Activated CD4-positive, alpha-beta T cell treated with anti-CD3 and anti-CD28 coated beads for 36 hours (primary cell): ENCODE measurements at places on chromosomes 1 and 21.

DNA sequence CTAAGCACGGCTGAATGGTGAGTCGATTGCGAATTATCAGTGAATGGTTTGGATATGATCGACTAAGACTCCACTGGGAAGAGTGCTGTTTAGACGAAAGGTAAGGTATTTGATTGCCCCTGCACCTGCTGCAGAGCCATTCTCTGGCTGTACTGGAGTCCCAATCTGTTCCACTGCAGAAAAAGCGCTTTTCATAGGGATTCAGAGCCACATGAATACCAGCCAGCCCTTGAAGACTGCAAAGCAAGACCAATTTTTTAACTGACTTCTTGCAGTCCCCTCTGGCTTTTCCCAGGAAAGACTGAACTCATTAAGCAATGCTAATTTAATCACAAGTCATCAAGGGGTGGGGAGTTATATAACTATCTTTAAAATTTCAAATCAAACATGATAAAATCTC lies 1.3 kb downstream of the GREM2 start:
- no peak for DNase-seq

DNA sequence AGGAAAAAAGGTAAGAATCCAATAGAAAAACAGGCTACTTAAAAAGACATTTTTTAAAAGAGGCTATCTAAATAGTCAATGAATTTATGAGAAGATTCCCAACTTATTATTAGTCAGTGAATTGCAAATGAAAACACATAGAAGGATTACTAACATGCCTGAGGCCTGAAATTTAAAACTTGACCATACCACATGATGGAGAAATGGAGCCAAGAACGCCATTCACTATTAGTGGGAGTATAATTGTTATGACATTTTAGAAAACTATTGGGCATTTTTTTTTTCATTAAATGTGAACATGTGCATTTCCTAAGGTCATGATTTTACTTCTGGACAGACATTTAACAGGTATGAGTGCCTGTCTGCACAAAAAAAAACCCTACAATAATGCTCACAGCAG lies 24.8 kb upstream of the OR2B11 start:
- no peak for DNase-seq

GRCh38 chr1:38151399-38151798 lies 104.8 kb upstream of the POU3F1 start:
- DNase-seq = no peak

DNA sequence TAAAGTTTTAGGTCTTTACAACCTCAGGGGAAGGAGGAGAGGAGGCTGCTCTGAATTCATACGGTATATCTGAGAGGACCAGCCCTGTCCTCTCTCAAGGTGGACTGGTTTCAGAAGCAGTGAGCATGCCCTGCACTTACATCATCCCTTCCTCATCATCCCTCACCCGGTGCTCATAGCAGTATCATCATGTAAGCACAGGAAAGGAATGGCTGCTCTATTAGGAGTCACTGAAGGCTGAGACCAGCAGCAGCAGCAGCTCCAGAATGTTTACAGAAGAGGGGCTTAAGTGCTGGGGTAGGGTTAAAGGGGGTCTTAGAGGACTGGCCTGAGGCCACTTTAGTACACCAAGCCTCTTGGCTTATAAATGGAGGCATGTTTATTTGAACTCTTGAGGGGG lies 185.9 kb downstream of the AK5 start:
- DNase-seq = no peak

DNA sequence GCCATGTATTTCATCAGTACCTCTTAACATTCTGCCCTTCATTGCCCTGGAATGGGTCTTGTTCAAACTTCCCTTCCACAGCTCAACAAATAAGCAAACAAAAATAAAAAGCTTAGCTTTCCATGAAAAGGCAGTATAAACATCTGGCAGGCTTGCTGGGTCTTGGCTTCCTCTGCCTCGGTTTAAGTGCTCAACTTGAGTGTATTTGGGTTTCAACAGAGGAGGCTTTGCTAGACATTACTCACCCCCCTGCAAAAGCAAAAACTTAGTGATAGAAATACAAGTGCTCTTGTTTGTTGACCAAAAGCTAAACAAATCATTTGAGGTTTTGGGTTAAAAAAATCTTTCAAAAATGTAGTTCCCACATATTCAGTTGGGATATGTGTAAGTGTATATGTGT lies 518.5 kb downstream of the PLPP3 start:
- no peak for DNase-seq

DNA sequence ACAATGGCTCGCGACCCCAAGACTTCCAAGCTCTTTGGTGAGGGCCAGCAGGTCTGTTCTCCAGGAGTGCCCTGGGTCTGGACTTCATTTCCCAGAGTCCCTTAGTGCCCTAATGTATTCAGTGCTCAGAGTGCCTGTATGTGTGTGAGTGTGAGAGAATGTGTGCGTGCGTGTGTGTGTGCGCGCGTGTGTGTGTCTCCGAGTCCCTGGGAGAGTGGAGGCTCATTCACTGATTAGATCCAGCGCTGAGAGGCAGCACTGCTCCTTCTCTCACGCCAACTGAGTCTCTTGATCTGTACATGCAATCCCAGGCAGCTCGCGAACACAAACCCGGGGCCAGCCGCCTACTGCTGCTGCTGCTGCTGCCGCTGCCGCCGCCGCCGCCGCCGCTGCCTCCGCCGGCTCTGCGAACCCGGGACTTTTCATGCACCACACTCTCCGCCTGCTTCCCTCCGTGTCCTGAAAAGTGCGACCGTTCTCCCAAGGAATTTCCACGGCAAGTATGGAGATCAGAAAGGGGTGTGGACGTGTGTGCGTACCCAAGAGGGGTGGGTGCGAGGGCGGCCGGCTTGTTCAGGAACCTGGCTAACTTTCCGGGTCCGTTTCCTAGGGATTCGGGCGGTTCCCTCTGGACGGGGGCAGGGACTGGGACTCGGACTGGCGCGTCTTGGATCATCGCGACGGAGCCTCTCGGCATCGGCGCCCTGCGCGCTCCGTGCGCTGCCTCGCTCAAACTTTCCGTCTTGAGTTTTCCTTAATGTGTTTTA lies at the start of gene RNF220:
Gene RNF220, plus strand, starts transcription at position 225 of the 767 bp plus-strand sequence.
- DNase-seq = peak; percentile 69

- no peak for DNase-seq
Measured at GRCh38 chr21:20163167-20163566, 835.0 kb upstream of the NCAM2 start.

DNA sequence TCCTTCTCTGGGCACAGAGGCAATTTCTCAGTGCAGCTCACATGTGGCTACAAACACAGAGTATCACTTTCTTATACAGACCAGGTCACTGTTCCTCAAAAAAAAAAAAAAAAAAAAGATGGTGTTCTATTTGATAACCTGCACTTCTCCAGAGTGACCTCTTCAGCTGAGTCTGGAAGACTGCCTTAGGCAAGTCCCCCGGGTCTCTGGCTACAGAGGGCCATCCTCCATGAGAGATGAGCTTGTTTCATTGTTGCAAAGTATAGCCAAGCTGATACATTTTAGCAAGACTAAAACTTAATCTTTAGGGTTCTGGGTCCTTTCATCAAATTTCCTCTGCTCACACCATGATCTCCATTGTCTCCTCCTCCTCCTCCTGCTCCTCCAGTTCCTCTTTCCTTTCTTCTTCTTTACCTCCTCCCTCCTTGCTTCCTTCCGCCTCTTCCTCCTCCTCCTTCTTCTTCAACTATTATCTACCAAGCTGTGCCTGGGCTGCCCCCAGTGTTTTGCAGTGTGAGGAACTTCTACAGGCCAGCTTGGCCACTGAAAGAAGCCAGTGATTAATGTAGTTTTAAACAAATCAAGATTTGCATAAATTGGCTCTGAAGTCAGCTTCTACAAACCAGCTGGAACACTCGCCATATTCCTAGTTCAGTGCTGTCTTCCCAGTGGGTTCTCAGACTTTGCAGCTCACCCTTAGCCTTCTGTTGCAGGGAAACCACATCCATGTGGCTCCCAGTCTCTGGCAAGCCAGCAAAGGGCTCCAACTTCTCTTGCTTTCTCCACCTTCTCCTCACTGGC lies 139.4 kb downstream of the RUNX1 start:
- no peak for DNase-seq

DNA sequence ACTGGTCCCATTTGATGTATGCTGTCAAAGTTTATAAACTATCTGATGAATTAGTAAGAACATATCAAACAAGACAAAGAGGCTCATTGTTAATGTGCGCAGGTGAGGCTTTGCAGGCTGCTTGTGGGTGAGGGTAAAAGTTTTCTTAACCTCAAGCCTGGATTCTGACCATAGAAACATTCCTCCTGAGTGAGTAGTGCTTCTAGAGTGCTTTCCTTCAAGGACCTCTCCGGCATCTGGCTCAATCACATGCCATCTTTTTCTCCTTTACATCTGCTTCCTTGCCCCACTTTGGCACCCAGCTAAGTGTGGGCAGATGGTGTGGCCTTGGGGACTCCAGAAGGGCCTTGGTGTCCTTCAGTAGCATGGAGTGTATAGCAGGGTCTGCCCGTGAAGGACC lies 104.0 kb downstream of the ROR1 start:
- no peak for DNase-seq

DNA sequence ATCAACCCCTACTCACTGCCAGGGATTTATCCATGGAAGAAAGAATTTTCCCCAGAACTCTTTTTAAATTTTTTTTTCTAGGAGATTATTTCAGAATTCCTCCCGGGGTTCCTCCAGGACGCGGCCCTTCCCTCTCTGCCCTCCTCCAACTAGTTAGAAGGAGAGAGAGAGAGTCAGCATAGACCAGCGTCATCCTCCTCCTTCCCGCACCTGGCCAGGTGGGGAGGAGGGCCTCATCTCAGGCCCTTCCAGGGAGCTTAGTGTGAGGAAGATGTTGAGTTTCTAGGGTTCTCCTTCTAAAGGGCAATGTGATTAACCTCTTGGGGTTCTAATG lies 63.6 kb downstream of the CDK18 start:
- DNase-seq = no peak

DNA sequence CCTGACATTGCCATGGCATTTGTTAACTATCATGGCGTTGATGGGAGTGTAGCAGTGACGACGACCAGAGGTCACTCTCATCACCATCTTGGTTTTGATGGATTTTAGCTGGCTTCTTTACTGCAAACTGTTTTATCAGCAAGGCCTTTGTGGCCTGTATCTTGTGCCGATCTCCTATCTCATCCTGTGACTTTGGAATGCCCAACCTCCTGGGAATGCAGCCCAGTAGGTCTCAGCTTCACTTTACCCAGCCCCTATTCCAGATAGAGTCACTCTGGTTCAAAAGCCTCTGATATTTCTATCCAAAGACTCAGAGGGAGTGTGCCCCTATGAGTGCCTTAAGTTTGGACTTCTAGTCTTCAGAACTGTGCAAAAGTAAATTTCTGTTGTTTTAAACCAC lies 130.1 kb downstream of the ADAMTS1 start:
- DNase-seq = no peak

DNA sequence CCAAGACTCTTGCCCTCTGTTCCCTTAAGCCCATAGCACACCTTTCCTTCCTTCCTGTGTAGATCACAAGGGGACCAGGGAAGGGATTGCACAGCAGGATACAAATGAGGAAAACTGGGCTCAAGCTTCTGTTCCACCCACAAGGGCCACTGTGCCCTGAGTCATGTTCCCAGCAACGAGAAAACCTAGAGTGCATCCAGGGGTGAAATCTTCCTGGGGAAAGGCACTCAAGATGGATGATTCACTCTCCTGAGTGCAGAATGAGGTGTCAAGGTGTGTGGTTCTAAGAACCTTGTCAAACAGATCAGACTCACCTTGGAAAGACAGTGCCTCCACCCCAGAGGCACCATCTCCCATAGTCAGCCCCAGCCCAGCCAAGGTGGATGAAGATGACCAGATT lies 40.7 kb upstream of the EYA3 start:
- no peak for DNase-seq

GRCh38 chr1:24316645-24317044 lies 2.5 kb upstream of the GRHL3 start:
- DNase-seq = no peak
